ENCODE measurements at places on chromosomes 7 and 10.

DNA sequence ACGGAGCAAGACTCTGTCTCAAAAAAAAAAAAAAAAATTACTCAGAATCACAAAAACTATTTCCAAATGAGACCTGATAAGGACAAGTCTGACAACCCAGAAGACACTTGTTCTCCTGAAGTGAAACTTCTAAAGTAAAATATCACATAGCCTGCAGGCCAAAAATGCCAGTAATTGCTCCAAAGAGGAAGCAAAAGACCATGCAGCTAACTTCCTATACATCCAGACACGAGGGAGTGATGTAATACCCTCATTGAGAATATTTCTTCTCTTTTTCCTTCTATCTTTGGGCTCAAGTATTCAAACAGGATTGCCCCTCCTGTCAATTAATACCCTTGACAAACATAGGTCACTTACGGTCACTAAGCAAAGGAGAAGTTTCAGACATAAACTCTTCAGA, 31.2 kb downstream of the ARMH3 start:
- no peak for DNase-seq

GRCh38 chr10:55168343-55168742, 367.3 kb upstream of the PCDH15 start:
- no peak for DNase-seq

DNA sequence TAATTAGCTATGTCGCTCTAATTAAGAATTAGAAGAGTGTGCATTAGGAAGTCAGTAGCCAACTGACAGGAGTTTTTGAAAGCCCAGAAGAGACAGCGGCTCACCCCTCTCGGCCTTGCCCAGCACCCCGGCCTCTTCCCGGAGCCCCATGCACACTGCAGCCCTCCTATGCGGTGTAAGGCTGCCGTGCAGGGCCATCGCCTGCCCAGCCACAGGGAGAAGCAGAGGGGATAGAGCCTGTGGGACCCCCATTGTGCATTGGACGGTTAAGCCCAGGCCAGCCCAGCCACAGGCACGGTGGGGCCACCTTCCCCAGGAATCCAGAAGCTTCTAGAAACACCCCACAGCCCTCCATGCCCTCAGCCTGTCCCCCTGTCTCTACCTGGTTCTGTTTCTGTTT, 569.7 kb upstream of the MKI67 start:
- DNase-seq = no peak

GRCh38 chr10:73590881-73591799, at the start of gene USP54:
USP54 (minus strand) TSS chr10:73591342; CDS start chr10:73575658, 15,684 bp downstream.
- no peak for DNase-seq

- no peak for DNase-seq
These were observed 358.2 kb downstream of the FGFR2 start for GRCh38 chr10:121240011-121240410.

- DNase-seq = no peak
These were observed 84.1 kb upstream of the PLPP4 start for GRCh38 chr10:120372917-120373316.

GRCh38 chr7:102018876-102019275, 201.4 kb downstream of the CUX1 start:
- DNase-seq = no peak

GRCh38 chr7:13797545-13797944, 191.9 kb downstream of the ETV1 start:
- DNase-seq = no peak
